8988T (cell line): ENCODE measurements at places on chromosomes 7 and 10.

GRCh38 chr10:120429395-120429794 is 27.6 kb upstream of the PLPP4 start:
- DNase-seq, result no peak

DNA sequence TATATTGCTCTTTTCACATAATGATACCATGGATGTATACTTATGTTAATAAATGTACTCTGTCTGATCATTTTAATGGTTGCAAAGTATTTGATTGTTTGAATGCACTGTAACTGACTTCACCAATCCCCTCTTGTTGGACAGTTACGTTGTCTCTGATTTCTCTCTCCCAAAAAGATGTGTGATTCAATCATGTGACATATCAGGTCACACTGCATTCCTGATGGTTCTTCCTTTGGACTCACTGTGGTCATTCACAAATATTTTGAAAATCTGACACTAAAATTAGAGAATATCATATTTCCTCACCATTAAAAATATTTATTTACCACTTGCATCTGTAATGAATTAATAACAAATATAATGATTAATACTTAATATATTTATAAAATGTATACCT is 22.2 kb downstream of the SLC16A12 start:
- no peak for DNase-seq

DNA sequence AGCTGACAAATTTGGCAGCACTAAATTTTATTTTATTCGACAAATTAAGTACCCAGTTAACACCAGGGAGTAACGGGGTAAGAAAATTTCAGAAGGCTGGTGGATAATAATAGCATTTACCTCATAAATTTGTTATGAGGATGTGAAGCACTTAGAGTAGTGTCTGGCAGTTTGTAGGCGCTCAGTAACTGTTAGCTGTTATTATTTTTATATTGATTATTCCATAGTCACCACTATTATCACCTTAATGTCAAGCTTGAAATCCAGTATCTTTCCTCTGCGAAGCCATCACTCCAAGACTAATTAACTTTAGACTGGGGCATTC is 563 bp upstream of the COA1 start:
- no peak for DNase-seq

- no peak for DNase-seq
Measured at GRCh38 chr7:128349466-128349825, 5.7 kb upstream of the RBM28 start.

GRCh38 chr7:142642316-142642715 is 107.0 kb upstream of the PRSS1 start:
- DNase-seq, result no peak

GRCh38 chr10:3173171-3173878 is 743 bp upstream of the PITRM1 start:
- DNase-seq, result peak; percentile 45

GRCh38 chr10:131979821-131980270 is 1.9 kb downstream of the BNIP3 start:
- DNase-seq, result peak; percentile 31

DNA sequence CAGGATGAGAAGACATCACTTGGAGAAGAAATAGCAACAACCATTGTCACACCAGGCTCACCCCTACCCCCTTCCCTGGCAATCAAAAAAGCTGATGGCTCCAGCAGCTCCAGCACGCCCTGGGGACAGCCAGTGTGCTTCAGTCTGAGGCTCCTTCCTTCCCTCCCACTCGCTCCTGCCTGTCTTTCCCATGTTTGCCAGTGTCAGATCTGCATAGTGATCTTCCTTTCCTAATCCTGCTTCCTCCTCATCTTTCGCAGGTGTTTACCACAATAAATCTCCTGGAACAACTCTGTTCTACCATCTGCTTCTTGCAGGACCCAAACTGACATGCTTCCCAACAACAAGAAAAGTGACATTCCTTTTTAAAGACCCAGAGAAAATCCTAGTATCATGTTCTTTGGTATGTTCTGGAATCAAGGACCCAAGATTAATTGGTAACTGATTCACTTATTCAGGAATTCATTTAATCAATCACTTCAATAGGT is 57.1 kb downstream of the STEAP1B start:
- DNase-seq, result no peak

DNA sequence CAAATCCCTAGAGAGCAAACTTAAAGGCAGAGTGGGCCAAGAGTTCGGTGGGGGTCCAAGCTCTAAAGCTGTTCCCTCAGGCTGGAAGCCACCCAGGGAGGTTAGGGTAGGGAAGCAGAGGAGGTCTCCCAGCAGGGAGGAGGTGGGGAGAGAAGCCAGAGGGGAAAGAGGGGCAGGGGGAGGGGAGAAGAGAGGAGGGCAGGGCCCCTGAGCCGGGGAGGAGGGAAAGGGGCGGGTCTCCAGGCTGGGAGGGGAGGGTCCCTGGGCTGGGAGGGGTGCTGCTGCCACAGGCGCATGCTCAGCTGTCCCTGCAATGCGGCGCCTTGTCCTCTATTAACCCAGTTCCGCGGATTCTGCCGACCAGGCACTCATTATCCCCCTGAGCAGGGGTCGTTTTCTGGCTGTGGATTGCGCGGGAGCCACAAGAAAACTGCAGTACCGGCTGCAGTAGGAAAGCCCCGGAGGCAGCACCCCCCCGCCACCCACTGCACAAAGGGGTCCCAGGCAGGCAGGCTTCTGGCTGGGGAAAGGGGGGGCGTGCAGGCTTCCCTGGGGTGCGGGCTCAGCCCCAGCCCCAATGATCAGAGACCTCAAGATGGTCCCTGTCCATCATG is 49.3 kb downstream of the CAMK2B start:
- no peak for DNase-seq

DNA sequence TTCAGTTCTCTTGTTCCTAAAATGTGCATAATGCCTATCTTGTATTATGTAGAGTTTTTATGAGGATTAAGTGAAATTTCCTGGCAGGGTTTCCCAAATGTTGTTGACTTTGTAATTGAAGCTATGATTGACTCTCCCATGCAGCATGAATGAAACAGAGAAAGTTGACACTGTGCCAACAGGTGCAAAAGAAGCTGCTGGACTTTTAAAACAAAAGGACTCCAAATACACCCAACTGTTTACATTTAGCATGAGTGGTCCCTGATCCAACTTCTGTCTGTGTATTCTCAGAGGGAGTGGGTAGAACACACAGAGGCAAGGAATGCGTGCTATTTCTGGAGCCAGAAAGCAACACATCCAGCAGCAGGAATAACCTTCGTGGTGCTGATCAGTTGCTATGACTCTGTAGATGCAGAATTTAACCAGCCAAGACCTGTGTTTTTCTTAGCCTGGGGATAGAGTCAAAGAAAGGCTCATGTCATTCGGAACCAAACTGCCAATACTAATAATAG is 14.4 kb upstream of the RBM20 start:
- DNase-seq, result no peak

DNA sequence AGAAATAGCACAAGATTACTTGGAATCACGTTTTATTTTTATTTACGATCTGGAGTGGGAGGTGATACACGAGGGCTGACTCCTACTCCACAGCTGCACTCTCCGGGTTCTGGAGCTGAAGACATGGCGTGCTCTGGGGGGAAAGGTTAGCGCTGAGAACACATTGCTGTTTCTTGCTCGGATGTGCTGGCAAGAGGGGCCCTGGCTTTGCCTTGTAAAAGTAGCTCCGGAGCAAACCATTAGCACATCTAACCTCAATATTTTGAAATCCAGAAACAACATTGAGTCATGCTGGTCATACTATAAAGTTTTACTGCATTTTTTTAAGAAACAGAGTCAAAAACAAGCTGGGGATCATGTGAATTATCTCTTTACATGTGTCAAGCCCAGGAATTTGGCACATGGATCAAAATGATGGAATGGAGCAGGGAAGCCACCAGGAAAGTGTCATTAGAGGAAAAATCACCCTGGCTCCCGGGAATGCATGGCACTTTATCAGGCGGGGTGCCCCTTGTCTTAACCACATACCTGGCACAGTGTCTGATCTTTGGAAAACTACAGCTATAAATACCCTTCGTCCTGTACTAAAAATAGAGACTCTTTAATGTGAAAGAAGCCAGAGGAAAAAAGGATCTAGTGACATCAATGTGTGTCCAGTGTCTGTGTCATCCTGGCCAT is 31.6 kb upstream of the LYZL1 start:
- no peak for DNase-seq

DNA sequence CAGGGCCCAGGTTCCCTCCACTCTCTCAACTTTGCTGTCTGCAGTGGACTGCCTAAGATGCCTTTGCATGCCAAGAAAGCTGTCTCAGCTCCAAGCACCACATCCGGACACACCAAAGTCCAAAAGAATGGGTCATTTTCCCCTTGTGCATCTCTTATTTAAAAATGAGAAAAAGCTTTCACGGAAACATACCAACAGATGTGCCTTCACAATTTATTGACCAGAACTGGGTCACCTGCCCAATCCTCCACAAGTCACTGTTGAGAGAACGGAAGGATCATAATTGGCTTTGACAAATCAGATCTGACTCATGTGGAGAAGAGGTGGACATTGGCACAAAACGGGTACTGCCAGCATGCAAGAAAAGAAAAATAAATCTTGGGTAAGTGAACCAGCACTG is 258.3 kb downstream of the SNX13 start:
- no peak for DNase-seq

DNA sequence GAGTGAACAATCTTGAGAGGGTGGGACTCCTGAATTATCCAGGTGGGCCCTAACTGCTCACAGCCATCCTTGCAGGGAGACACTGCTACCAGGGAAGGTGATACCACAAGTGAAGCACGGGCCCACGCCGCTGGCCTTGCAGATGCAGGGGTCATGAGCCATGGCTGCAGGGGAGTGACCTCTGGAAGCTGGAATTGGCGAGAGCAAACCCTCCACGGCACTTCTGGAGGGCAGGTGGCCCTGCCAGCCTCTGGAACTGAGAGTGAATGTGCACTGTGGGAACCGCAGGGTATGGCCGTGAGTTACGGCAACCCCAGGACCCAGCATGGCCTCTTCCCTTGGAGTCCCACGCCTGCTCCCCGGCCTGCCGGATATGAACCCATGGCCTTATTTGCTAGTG is 37.5 kb downstream of the STK32C start:
- no peak for DNase-seq

GRCh38 chr10:66837990-66838389 is 87.8 kb upstream of the LRRTM3 start:
- no peak for DNase-seq
